ENCODE measurements at places on chromosomes 12 and 14. TPM values are rescaled to one million over a fixed set of nuclear protein-coding genes. Genes with fewer than 3 reads are reported as not detected.

Gene GYS2
- not detected for total RNA-seq

Gene SERPINA3
- total RNA-seq = not detected

Gene TMEM132C
- total RNA-seq = 10.6 TPM

Gene POLR3B
- total RNA-seq = 14.6 TPM

Gene CGRRF1
- 23.8 TPM for total RNA-seq

Gene CPM
- not detected for total RNA-seq

Gene MMAB
- total RNA-seq = 84.9 TPM

Gene ITFG2
- 38.8 TPM for total RNA-seq
